ENCODE measurements at places on chromosomes 2 and 18. TPM values are rescaled to one million over a fixed set of nuclear protein-coding genes. Genes with fewer than 3 reads are reported as not detected.
A peak's percentile ranks its signal among the peaks of the same experiment; 100 is the strongest.

The MYCN gene
- total RNA-seq: 0.32 TPM

The NXPH2 gene
- total RNA-seq: not detected

The DPY30 gene
- 63.9 TPM for total RNA-seq

The GPR45 gene
- total RNA-seq: not detected

The EPG5 gene
- total RNA-seq: 64.5 TPM

The LTBP1 gene
- 13.3 TPM for total RNA-seq

- H3K4me1 ChIP-seq: no peaks in the 10 kb centered on the region
- no peak for DNase-seq
These were observed 74.7 kb downstream of the HNRNPLL start for GRCh38 chr2:38528008-38528442.

DNA sequence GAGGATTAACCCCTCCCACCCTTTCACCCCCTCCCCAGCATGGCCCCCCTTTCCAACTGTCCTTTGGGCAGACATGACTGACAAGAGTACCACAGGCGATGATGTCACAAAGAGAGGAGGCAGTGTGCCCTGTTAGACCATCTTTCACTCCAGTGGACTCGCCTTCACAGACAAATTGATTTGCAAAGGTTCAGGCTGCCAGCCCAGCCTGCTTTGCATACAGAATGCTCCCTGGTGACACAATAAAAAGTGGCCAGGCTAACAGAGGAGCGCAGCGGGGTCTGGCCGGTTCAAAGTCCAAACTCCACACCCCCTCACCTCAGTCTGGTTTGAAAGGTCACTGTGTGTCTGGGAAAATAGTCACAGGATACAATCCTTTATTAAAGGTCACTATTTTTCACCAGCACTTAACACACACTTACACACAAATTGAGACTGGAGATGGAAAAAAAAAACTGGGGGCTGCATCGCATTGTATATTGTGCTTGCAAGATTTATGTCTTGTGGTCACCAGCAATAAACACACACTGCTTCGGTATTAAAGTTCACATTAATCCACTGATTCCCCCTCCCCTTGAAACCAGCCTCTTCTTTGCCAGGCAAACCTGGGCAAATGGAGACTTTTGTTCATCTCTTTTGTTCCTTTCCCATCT lies 236.9 kb downstream of the BCL11A start:
- H3K4me1 ChIP-seq: no peaks in the 10 kb centered on the region
- no peaks in the 10 kb centered on the region for H3K36me3 ChIP-seq
- no peak overlapping the region for H3K27ac ChIP-seq
- H3K4me3 ChIP-seq: no peak overlapping the region
- no peak for DNase-seq

DNA sequence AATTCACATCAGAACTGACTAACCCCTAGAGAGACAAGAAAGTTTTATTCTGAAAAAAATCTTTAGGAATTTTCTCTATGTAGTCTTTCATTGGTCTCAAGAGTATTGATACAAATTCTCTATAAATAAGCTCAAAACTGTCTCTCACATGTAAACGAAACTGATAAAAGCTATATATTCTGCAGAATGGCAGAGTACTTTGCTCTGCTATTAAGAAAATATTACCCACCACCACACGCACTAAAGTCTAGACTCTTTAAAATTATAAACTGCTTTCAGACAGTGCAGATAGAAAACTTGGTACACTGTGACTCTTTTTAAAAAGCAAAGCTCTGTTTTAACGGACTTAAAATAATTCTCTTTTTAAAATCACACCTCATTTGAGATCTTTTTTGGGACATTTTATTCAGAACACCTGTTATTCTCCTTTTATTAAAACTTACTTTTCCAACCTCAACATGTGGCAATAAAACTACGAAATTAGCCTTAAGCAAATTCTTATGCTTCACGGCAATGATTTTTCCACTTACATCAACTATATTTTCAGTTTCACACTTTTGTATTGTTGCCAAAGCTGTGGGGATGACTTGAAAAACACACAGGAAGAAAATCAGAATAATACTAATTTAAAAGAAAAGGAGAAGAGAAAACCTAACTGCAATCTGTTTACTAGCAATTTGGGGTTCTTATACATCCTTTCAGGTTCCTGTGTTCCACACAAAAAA lies 58.0 kb downstream of the CCDC88A start:
- H3K4me3 ChIP-seq: no peak overlapping the region
- DNase-seq: no peak
- H3K36me3 ChIP-seq: no peaks in the 10 kb centered on the region
- no peak overlapping the region for H3K27ac ChIP-seq

GRCh38 chr2:1234731-1235308 lies 178.4 kb upstream of the TPO start:
- H3K4me1 ChIP-seq: no peaks in the 10 kb centered on the region
- H3K27ac ChIP-seq: no peak overlapping the region
- no peak for DNase-seq
- H3K27me3 ChIP-seq: no peaks in the 10 kb centered on the region
- H3K4me3 ChIP-seq: no peak overlapping the region
- no peaks in the 10 kb centered on the region for H3K36me3 ChIP-seq

- no peak for DNase-seq
- H3K27me3 ChIP-seq: no peaks in the 10 kb centered on the region
- H3K27ac ChIP-seq: peak overlapping the region; percentile 25
- H3K4me3 ChIP-seq: no peak overlapping the region
- H3K4me1 ChIP-seq: no peaks in the 10 kb centered on the region
These were observed 2.4 kb upstream of the MSGN1 start for GRCh38 chr2:17813742-17814473.

- H3K27ac ChIP-seq: no peak overlapping the region
- DNase-seq: no peak
- H3K4me3 ChIP-seq: no peak overlapping the region
- H3K27me3 ChIP-seq: no peaks in the 10 kb centered on the region
- H3K4me1 ChIP-seq: no peaks in the 10 kb centered on the region
These were observed 28.6 kb upstream of the ATIC start for GRCh38 chr2:215283221-215283620.

Data from breast epithelium (tissue), 4 donors.